ENCODE measurements at places on chromosomes 6 and 20.

DNA sequence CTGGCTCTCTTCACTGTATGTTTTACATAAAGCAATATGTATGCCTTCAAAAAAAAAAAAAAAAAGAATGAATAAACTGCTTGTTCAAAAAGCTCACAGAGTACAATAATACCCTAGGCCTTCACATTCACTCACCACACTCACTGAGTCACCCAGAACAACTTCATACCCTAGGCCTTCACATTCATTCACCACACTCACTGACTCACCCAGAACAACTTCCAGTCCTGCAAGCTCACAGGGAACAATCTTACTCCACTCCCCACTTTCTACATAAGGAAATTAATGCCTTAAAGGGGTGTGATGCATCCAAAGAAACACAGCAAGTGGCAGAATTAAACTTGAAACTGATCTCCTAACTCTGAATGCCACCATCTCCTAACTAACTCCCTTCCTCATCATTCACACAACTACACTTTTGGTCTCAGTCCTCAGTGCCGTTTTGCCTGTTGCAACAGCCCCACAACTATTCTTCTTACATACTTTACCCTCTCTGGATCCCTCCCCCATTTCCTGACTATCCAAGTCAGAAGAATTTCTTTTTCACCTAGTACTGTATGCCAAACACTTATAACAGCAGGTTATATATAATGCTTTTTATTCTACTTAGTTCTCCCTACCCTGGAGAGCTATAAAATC, 34.2 kb downstream of the NHSL1 start:
- no peak for DNase-seq

- no peak for DNase-seq
These were observed 89.9 kb upstream of the AKIRIN2 start for GRCh38 chr6:87791982-87792381.

GRCh38 chr6:138570725-138571029, 71.4 kb upstream of the NHSL1 start:
- no peak for DNase-seq

- DNase-seq: no peak
These were observed 59.2 kb downstream of the ZDHHC14 start for GRCh38 chr6:157440171-157440570.

- DNase-seq: no peak
These were observed 547.8 kb upstream of the POU3F2 start for GRCh38 chr6:98286620-98287019.

GRCh38 chr20:1875762-1876161, 19.4 kb upstream of the SIRPA start:
- DNase-seq: no peak

DNA sequence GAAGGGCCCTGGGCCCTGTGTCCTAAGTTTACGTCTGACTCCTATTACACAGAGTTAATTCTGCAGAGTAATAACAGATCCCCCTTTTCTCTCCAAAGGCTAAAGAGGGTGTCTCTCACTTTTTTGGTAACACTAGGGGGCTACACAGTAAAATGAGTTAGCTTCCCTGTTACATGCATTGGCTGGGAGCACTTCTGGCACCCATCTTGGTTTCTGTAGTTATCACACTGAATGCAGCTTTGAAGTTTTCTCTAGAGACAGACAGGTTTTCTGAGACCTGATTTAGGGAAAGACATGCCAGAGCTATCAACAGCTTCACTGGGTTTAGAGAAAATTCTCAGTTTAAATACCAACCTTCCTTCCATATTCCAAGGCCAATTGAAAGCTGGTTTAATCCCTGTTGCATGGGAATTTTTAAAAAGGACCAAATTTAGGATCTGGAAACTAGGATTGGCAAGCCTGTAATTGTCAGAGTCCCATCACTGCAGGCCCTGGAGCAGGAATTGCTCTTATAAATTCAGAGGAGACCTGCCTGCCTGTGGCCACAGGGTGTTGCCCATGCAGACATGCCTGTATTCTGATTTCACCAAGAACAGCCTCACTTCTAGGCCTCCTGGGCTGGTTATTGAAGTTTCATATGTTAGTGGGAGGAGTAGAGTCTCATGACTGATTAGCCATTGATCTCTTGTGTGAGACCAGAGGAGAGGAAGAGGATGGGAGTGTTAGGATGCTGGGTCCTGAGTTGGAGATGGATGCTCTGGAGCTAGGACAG, 29.4 kb downstream of the RNF8 start:
- no peak for DNase-seq

DNA sequence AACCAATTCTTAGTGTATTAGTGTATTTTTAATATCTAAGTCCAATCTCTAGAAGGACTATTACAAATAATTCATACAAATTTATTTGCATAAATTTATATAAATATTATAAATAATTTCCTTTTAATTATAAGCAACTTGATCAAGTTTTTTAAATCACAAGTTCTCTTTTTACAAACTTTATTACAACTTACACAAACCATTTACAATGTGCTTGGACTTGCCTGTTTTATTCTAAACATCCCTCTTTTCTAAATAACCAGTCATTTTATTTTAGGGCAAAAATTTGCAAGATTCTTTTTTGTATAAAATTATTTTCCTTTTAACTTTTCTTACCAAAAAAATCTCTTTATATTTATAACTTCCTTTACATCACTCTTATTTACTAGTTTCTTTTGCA, 83.5 kb upstream of the SYNCRIP start:
- DNase-seq: no peak

DNA sequence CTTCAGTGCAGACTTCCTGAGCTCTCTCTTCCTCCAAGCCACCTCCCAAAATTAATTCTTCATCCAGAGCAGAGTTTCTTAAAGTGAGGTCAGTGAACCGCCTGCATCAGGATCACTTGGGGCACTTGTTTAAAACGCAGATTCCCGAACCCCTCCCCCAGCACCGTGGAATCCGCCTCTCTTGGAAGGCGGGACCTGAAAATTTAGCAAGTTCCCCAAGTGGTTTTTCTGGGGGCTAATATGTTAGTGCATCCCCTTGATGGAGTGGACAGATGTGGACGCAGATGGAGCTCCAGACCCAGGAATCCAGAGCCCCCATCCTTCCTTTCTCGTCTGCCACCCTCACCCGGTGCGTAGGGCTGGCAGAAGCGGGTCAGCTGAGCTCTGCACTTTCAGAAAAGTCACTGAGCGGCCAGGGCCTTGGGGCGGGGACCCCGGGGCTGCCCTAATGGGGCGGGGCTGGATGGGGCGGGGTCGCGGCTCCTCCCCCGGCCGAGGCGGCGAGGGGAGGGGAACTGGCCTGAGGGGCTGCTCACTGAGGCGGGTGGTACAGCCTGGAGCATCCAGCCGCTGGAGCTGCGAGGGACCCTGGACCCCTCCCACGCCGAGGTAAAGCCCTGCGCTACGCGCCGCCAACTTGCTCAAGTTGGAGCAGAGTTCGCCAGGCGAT, at the start of the genes DEFB124 and REM1:
Gene DEFB124, minus strand, starts transcription at position 370 of the 670 bp plus-strand sequence. CDS start 2,114 bp downstream, outside the sequence.
Gene REM1, plus strand, starts transcription at position 531 of the 670 bp plus-strand sequence. CDS start 1,158 bp downstream, outside the sequence.
- DNase-seq: no peak

DNA sequence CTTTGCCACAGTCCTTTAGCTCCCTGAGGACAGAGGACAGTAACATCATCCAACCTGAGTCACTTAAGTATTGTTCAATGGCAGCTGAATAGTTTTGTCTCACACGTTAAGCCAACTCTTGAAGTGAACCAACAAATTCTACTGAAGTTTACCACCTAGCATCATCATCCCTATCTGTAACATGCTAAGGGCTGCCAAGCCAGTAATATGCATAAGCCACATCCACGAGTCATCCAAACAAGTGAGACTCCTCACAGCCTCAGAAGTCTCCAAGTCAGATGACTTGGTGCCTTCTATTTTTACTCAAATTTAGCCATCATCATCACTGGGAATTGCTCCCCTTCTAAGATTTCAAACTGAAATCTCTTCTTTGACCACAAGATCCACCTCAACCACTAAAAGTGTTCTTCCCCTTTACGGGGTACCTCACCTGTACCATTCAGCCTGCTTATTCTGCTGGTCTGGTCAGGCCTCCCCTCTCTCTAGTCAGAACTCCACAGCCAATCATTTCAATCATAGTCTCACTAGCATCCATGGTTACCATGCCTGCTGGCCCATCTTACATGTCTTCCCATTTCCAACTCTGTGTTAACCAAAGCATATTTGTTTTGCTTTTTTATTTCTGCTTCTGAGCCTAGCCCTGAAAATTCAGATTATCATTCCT, 73.7 kb downstream of the DTNBP1 start:
- no peak for DNase-seq

DNA sequence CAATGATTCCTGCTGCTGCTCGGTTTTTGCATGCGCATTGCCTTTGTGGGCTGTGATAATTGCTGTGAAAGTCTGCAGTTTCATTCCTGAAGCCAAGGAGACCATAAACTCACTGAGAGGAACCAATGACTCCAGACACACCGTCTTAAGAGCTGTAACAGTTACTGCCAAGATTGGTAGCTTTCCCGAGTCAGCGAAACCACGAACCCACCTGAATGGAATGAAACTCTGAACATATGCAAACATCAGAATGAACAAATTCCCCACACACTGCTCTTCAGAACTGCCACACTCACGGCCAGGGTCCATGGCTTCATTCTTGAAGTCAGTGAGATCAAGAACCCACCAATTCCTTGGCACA, 37.7 kb downstream of the TRIM27 start:
- no peak for DNase-seq

- no peak for DNase-seq
These were observed 23.9 kb downstream of the ARMC2 start for GRCh38 chr6:108872141-108872557.

GRCh38 chr6:36099869-36100483, 30.3 kb upstream of the MAPK13 start:
- no peak for DNase-seq

GRCh38 chr20:18504479-18505060, 3.2 kb upstream of the SEC23B start:
- no peak for DNase-seq

- no peak for DNase-seq
These were observed 63.2 kb downstream of the ZNF217 start for GRCh38 chr20:53530440-53530839.

DNA sequence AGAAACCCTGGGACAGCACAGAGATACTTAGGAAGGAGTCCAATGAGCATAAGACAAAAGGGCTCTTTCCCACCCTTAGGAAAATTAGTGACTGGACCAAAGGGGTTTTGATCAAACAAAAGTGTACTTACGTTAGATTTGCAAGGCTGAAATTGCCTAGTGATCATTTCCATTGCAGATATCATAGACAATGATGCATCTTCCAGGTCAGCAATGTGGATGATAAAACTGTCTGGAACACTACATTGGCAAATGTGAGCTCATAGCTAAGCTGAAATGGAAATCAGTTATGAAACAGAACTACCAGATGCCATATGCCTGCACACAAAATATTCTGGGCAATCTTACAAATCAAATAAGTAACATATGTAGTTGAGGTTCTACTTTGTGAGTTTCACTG, 34.0 kb downstream of the LY86 start:
- no peak for DNase-seq

GRCh38 chr20:54704032-54704635, 228.7 kb downstream of the DOK5 start:
- DNase-seq: no peak

Data from stimulated activated CD8-positive, alpha-beta memory T cell treated with anti-CD3 and anti-CD28 coated beads, Interleukin-2, amount 100 ng/mL, for 1 hour (primary cell).